Ovary (tissue), 10 donors: ENCODE measurements at places on chromosomes 1 and 21. TPM values are rescaled to one million over a fixed set of nuclear protein-coding genes. Genes with fewer than 3 reads are reported as not detected.

DNA sequence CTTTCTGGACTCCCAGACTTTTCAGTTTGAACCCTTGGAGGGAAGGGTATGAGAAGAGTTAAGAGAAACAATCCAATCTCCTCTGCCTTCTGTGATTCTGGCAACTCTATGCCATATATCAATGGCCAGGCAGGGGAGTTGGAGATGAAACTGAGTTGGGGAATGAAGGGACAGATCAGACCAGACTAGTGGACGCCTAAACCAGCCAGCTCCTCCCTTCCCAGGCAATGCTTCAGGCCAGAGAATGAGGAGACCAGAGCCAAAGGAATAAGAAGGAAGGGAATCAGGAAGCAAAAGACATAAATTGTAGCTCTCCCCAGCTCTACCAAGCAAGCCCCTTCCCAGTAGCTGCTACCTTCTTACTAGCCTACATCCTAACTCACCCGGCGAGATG, 22.7 kb downstream of the PLEKHA6 start:
- H3K27me3 ChIP-seq: no peaks in the 10 kb centered on the region
- H3K4me3 ChIP-seq: no peak overlapping the region
- DNase-seq: no peak
- H3K4me1 ChIP-seq: no peaks in the 10 kb centered on the region
- H3K27ac ChIP-seq: no peak overlapping the region
- no peaks in the 10 kb centered on the region for H3K36me3 ChIP-seq

GRCh38 chr1:198883184-198883583, 244.3 kb downstream of the PTPRC start:
- H3K36me3 ChIP-seq: no peaks in the 10 kb centered on the region
- H3K27ac ChIP-seq: no peak overlapping the region
- DNase-seq: no peak
- H3K27me3 ChIP-seq: no peaks in the 10 kb centered on the region

DNA sequence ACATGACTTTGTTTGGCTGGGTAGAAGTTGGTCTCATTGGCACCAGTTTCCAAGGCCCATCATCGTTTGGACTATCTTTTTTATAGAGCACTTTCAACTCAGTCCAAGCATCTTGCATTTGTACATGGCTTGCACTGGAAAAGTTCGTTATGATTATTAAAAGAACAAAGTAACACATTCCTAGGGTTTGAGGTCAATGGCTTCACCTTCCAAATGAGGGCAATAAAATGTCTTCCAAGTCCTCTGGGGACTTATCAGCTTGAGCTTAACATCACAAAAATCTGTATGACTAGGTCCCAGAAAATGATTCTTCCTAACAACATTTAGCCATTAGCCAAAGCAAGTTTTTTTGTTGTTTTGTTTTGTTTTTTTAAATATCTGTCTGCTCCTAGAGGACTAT, 610.8 kb downstream of the LMO4 start:
- DNase-seq: no peak
- H3K36me3 ChIP-seq: no peaks in the 10 kb centered on the region
- no peak overlapping the region for H3K4me3 ChIP-seq

GRCh38 chr1:216168546-216168945, 254.7 kb downstream of the USH2A start:
- H3K27ac ChIP-seq: no peak overlapping the region
- H3K27me3 ChIP-seq: no peaks in the 10 kb centered on the region
- H3K4me1 ChIP-seq: no peaks in the 10 kb centered on the region
- no peaks in the 10 kb centered on the region for H3K36me3 ChIP-seq
- H3K4me3 ChIP-seq: no peak overlapping the region
- no peak for DNase-seq

Gene ANKRD35
- 3.0 TPM for total RNA-seq
